ENCODE measurements at places on chromosomes 4 and X. TPM values are rescaled to one million over a fixed set of nuclear protein-coding genes. Genes with fewer than 3 reads are reported as not detected.

GRCh38 chr4:122701061-122701460 lies 31.4 kb upstream of the BBS12 start:
- no peak for DNase-seq

- DNase-seq = no peak
These were observed 268.6 kb upstream of the IGFBP7 start for GRCh38 chr4:57378766-57379165.

Gene CISD2
- polyA plus RNA-seq = 50.3 TPM

Gene ABCG2
- polyA plus RNA-seq = 6.5 TPM
